ENCODE measurements at places on chromosomes 3 and 15.

DNA sequence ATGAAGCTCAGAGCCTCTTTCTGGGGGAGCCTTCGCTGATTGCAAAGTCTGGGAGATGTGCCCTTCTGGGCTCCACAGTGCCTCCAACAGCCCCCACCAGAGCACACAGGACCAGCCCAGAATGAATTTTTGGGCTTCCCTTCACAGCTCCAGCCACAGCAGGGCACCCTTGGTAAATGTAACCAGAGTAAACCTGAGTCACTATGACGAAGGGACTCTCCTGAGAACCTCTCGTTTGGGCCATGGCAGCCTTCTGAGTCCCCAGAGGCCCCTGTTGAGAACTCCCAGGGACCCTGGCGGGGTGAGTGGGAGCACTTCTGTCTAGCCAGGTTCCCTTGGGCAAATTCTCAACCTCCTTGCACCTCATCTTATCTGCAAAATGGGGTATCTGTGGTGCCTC is 20.8 kb downstream of the FAM3D start:
- DNase-seq: no peak

GRCh38 chr15:78739996-78740903 is 71.0 kb downstream of the ADAMTS7 start:
- DNase-seq: peak; percentile 21

DNA sequence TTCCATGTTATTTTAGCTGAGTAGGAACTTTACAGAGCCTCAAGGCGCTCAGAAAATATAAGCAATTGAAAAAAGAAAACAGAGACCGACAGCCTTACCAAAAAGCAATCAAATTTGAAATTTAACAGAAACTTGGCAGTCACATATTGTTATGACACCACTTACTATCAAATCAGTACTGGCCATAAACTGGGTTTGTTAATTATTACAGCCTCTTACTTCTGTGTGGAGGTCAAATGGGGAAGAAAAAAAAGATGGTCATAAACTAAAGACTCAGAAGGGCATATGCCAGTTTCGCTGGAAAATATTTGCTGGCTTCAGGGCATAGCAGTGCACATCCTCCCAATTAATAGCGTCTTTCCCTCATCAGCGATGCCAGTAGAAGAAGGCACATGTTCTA is 45.5 kb upstream of the SUCLG2 start:
- no peak for DNase-seq

- no peak for DNase-seq
Observed at GRCh38 chr3:195748661-195749060, 27.9 kb downstream of the MUC20 start.

GRCh38 chr3:114452256-114452655 is 158.4 kb downstream of the TIGIT start:
- DNase-seq: no peak

DNA sequence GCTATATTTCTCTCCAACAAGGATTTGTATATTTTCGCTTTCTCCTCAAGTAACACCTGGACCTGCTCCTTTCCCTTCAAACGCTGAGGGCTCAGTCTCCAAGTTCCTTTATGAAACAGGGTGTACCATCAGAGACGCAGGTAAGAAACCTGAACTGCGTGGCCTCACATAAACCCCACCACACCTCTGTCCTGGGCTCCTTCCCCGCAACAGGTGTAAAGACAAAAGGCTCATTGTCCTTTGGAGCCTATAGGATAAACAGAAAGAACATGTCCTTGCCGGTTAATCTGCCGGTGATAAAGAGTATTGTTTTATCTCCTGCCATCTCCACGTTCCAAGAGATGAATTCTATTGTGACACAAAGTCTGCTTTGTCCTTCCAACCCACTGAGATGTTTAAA is 111.8 kb upstream of the ADAMTS9 start:
- no peak for DNase-seq

DNA sequence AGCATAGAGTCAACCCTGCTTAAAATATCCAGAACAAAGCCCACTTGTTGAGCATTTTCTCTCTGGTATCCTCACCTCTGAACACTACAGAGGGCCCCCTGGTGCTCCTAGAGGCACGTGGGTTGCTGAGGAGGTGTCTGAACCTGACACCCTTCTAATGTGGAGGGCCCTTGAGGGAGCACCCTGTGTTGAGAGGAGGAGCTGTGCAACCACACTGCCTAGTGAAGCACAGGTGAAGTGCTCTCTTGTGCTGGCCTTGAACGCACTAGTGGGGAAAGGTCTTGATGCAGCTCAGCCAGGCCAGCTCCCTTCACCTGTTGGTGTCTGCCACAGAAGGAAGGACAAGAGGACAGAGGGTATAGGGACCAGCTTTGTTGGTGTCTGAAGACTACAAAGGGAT is 51.9 kb downstream of the CCK start:
- no peak for DNase-seq

- no peak for DNase-seq
Observed at GRCh38 chr3:51378065-51378464, 7.0 kb upstream of the MANF start.

GRCh38 chr15:61996056-61996635 is 64.1 kb downstream of the VPS13C start:
- no peak for DNase-seq

DNA sequence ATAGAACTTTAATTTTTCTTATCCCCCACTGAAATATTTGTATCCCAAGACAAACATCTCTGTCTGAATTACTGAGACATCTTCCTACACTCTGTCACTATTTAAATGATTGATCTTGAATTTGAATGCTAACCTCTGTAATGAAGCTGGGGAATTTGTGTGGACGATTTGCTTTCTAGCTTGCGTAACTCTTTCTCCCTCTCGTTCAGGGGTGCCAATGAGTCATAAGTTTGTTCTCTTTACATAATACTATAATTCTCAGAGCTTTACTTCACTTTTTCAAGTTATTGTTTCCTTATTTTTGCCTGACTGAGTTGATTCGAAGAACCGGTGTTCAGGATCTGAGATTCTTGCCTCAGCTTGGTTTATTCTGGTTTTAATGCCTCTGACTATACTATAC is 783.3 kb upstream of the CADM2 start:
- no peak for DNase-seq

DNA sequence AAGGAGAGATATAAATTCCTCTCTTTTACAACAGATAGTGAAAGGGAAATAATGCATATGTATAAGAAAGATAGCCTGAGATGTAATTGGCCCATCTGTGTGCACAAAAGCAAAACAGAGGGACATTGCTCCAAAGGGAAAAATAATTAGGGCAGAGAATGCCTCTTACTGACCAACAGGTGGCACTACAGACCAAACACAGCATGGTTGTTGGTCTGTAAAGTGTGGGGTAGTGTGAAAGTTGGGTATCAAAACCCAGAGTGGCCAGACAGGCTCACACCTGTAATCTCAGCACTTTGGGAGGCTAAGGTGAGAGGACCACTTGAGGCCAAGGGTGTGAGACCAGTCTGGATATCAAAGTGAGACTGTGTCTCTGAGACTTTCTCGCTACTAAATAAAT is 4.5 kb upstream of the TLNRD1 start:
- no peak for DNase-seq

- DNase-seq: no peak
Observed at GRCh38 chr15:80942266-80942665, 47.4 kb downstream of the MESD start.

- no peak for DNase-seq
Observed at GRCh38 chr3:5251196-5251583, 63.7 kb downstream of the EDEM1 start.

GRCh38 chr3:23865595-23866396 is 51.0 kb downstream of the NKIRAS1 start:
- DNase-seq: no peak

GRCh38 chr3:194329583-194329965 is 21.6 kb downstream of the CPN2 start:
- no peak for DNase-seq

DNA sequence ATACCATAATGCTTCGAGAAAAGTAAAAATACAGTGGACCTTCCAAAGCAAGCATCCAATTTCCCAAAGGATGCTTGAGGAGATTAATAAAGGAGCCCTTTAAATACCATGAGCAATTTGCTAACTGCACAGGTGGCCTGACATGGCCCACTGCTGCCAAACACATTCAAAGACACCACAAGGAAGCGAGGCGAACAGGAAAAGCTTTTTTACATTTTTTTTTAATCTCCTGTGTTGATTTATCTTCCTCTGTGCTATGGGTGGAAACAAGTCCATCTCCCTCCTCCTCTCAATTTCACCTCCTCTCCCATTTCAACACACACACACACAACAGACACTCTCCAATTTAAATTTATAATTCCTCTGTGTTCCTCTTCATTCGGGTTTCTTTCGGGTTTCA is 243.4 kb downstream of the IGSF11 start:
- DNase-seq: no peak

DNA sequence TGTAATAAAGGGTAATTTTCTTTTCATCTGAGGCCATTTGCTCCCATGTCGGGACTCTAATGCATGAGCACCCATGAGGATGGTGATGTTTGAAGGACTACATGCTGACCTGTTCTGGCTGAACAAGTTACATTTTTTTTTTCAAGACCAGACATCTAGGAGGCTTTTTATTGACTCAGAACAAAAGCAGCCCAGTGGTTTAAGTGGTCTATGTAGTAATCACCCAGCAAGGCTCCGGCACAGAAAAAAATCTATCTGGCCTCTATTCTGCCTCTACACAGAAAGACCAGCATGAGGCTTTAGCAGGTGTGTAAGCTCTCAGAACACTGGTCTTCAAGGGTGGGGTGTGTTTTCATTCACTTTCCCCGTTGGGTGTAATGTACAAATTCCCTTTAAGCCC is 95.1 kb upstream of the ZBED2 start:
- no peak for DNase-seq

- no peak for DNase-seq
Observed at GRCh38 chr3:116102037-116102436, 343.2 kb downstream of the LSAMP start.

GRCh38 chr3:38725726-38726419 is 76.4 kb upstream of the SCN5A start:
- no peak for DNase-seq

DNA sequence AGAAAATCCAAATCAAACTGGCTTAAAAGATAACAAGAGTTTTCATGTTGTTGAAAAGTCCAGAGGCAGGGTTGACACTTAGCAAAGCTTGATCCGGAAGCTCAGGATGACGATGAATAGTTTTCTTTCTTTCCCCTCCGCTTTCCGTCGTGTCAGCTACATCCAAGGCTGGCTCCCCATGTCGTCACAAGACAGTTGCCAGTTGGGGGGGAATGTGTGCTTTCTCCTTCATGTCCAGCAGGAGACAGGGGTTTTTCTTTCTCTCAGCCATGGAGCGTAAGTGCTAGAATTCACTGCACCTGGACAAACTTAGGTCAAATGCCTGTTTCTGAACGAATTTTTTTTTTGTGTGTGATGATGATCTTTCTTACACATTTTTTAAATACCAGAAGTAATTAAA is 273.8 kb upstream of the RGMA start:
- DNase-seq: no peak

GRCh38 chr3:48403533-48404439 is 26.1 kb downstream of the PLXNB1 start:
- DNase-seq: no peak

DNA sequence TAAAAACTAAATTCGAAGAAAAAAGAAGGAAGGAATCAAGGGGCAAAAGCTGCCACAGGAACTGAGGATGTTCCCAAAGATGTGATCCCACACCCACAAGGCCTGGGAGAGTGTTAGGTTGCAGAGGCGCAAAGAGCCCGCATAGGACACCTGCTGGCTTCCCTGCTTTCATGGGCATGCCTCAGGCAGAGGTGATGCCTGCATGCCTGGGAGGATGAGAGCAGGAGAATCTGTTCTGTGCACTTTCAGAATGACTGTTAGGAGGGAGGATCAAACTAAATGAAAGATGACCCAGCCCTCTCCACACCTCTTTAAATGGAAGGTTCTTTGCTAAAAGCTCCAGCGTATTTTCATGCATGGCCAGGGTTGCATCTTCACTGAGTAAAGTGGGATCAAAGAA is 162.4 kb downstream of the PLCL2 start:
- DNase-seq: no peak

DNA sequence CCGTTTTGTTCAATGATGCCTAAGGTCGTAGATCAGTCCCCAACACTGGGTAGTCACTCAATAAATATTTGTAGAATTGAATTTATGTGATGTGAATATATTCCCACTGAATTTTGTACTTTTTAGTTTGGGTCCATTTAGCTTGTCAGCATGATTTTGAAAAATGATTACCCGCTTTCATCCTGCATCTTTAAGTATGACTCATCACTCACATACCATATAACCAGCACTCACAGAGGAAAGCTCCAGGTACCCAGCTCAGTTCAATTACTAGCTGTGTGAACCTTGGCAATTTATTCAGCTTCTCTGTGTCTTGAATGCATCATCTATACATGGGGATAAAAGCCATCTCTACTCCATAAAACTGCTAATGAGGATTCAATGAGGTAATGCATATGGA is 2.2 kb upstream of the MLF1 start:
- no peak for DNase-seq

GRCh38 chr15:41417418-41418195 is 712 bp downstream of the RTF1 start:
- no peak for DNase-seq

GRCh38 chr3:144763878-144764454 is 792.3 kb downstream of the DIPK2A start:
- no peak for DNase-seq

- DNase-seq: no peak
Observed at GRCh38 chr15:40075298-40076044, 33.2 kb downstream of the BMF start.

GRCh38 chr3:36695769-36696137 is 68.6 kb downstream of the DCLK3 start:
- no peak for DNase-seq

DNA sequence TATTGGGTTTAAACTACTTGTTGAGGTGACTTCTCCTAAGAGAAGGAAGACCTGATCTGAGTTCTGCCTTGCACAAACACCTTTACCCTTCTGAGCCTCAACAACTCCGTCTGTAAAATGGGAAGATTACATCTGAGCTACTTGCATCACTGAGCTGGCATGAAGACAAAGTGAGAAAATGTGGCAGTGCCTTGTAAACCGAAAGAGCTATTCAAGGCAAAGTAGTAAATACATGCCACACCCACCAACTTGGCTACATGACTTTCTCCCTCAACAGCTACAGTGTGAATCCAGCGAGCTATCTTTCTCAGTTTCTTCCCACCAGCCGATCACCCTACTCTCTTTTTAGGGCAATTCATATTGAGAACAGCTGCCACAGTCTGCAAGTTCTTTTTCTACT is 148.3 kb downstream of the FOXB1 start:
- no peak for DNase-seq

DNA sequence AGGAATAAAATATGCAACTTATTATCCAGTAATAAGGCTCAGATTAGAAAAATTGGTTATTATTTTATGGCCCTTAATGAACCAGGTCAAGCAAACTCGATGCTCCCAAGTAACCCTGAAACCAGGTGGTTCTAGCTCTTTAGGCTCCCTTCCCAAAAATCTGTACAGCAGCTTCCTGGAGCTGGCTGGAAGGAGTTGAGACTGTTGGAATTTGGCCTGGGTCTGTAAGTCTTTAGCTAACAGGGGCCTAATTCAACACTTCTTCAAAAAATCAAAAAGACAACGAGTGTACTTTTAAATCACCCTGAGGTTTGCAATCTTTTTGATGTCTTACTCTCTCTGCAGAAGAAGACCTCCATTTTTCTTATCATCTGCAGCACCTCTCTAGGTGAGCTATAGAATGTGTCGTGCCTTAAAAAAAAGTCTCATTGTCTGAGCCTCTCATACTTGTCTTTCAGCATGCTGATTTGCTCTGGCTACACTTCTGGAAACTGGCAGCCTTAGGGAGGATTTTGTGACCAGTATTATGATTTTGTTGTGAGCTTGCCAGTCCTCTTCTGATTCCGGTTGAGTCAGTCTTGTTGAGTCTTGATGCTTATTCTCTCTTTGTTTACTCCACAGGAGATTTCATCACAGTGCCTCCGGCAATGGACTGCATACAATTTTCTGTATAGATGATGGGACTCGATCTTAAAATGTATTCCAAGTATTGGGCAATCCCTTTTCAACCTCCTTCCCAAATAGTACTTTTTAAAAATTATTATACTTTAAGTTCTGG is 235.0 kb upstream of the KBTBD8 start:
- DNase-seq: no peak
